ENCODE measurements at places on chromosomes 2 and 18.

DNA sequence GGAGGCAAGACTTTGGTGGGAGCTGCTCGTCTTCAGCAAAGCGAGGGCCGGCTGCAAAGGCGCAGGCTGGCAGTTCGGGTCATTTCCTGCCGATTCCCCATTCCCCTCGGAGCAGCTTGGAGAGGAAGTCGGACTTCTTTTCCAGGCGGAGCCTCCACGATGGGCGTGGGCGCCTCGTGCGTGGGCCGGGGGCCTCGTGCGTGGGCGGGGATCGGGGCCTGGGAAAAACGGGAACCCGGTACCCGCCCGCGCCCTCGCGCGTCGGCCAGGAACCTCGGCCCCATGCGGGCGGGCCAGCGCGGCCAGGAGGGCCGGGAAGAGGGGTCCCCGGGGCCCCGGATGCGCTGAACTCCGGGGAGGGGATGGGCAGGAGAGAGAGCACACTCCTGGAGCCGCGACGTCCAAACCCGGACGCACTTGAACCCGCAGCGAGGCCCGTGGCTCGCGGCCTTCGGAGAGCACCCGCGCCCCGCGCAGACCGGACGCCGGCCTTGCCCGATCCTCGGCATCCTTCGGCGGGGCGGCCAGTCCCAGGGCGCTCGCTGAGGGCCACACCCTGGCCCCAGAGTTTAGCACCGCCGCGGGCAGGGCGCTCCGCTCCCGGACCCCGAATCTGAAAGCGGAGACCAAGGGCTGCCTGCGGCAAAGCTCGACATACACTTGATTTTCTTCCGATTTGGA, 368.4 kb downstream of the MTX2 start:
- DNase-seq: no peak

DNA sequence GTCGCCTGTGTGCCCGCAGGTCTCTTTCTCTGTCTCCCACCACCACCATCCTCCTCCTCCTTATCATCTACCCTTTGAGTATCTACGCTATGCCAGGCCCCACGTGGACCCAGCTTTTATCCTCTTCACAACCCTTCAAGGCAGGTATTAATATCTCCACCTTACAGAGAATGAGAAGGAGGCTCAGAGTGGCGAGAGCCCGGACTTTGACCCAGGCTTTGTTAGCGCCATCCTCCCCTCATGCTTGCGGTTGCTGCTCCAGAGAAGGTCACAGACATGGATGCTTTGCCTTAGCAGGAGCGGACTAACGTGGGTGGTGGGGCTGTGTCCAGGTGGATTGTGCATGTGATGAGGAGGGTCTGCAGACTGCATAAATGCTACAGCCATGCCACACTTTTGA, 119.8 kb downstream of the CELF4 start:
- no peak for DNase-seq

GRCh38 chr2:44937688-44938240, 3.7 kb upstream of the SIX3 start:
- no peak for DNase-seq

GRCh38 chr18:35201256-35201931, 39.4 kb upstream of the ZNF397 start:
- no peak for DNase-seq

- no peak for DNase-seq
These were observed 319.2 kb downstream of the GULP1 start for GRCh38 chr2:188610827-188611226.

DNA sequence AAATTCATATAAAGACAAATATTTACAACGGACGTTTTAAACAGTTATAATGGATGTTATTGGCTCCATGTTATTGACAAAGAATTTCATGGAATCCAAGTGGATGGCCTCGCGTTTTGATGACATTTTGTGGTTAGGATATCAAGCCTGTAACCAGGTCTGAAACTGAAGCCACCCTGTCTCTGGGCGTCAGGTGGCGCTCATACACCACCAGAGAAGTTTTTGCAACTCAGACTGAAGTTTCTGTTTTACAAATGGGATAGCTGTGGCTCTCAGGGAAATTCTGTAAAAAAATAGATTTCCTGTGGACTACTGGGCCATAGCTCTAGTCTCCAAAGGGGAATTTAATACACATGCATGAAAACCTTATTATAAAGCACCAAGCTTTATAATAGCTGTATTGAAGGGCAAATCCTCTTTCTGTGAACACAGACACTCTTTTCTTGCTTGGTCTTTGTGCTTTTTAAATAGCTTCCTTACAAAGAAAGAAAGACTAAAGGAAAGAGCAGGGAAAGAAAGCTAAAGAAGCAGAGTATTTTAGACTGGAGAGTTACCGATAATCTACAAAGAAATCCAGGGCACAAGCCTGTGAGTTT, 86.7 kb downstream of the C18orf54 start:
- DNase-seq: no peak

- no peak for DNase-seq
These were observed 13.2 kb upstream of the RRM2 start for GRCh38 chr2:10109311-10109710.

Data from esophagus squamous epithelium (tissue), 5 donors.